ENCODE measurements at places on chromosomes 3 and 15. TPM values are rescaled to one million over a fixed set of nuclear protein-coding genes. Genes with fewer than 3 reads are reported as not detected.

- no peak for DNase-seq
- no peaks in the 10 kb centered on the region for H3K27me3 ChIP-seq
- H3K4me3 ChIP-seq: no peak overlapping the region
- no peaks in the 10 kb centered on the region for H3K36me3 ChIP-seq
- no peak overlapping the region for H3K27ac ChIP-seq
- no peaks in the 10 kb centered on the region for H3K4me1 ChIP-seq
Observed at GRCh38 chr3:170205302-170205701, 16.9 kb upstream of the PRKCI start.

The GABRB3 gene
- 1.8 TPM for total RNA-seq

The PPIP5K1 gene
- 33.2 TPM for total RNA-seq

GRCh38 chr3:72101494-72101893 is 316.5 kb upstream of the PROK2 start:
- H3K4me1 ChIP-seq: peaks cover 4% of the 10 kb centered on the region
- no peak for DNase-seq
- no peaks in the 10 kb centered on the region for H3K36me3 ChIP-seq
- no peaks in the 10 kb centered on the region for H3K27me3 ChIP-seq
- no peak overlapping the region for H3K27ac ChIP-seq

GRCh38 chr3:194218646-194219453 is 82.9 kb downstream of the HES1 start:
- H3K36me3 ChIP-seq: no peaks in the 10 kb centered on the region
- no peak for DNase-seq
- H3K27me3 ChIP-seq: no peaks in the 10 kb centered on the region
- no peaks in the 10 kb centered on the region for H3K4me1 ChIP-seq
- no peak overlapping the region for H3K4me3 ChIP-seq

The TMED3 gene
- 34.1 TPM for total RNA-seq

The KIF15 gene
- total RNA-seq: 0.66 TPM

The RUBCN gene
- total RNA-seq: 36.4 TPM

GRCh38 chr3:184380185-184380626 is 352 bp downstream of the CHRD start:
- H3K36me3 ChIP-seq: no peaks in the 10 kb centered on the region
- no peak for DNase-seq
- peak overlapping the region; percentile 89 for H3K27ac ChIP-seq

The HAPLN3 gene
- 24.6 TPM for total RNA-seq

- no peak overlapping the region for H3K4me3 ChIP-seq
- no peak for DNase-seq
- H3K27me3 ChIP-seq: no peaks in the 10 kb centered on the region
- H3K4me1 ChIP-seq: no peaks in the 10 kb centered on the region
Observed at GRCh38 chr3:108333961-108334360, 37.6 kb downstream of the HHLA2 start.

DNA sequence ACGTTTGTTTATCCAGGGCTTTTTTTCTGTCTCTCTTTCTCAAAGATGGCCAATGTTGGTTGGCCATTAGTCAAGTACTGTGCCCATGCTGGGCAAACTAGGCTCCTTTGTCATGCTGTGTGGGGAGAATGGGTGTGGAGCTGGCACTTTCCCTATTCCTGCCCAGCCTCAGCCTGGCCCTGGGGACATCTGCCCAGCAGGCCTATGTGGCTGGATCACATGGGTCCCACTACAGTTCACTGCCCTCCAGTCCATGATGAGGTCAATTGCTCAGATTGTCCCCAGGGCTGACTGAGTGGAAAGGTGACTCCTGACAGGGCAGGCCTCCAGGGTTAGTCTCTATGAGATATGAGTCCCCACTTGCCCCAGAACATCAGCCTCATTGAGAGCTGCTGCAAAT is 54.4 kb upstream of the HERC1 start:
- no peaks in the 10 kb centered on the region for H3K36me3 ChIP-seq
- no peaks in the 10 kb centered on the region for H3K4me1 ChIP-seq
- no peak overlapping the region for H3K27ac ChIP-seq
- no peaks in the 10 kb centered on the region for H3K27me3 ChIP-seq

Data from breast epithelium (tissue), 4 donors.